ENCODE measurements at places on chromosomes 11 and 22. TPM values are rescaled to one million over a fixed set of nuclear protein-coding genes. Genes with fewer than 3 reads are reported as not detected.

BLID gene
- total RNA-seq = not detected

DNA sequence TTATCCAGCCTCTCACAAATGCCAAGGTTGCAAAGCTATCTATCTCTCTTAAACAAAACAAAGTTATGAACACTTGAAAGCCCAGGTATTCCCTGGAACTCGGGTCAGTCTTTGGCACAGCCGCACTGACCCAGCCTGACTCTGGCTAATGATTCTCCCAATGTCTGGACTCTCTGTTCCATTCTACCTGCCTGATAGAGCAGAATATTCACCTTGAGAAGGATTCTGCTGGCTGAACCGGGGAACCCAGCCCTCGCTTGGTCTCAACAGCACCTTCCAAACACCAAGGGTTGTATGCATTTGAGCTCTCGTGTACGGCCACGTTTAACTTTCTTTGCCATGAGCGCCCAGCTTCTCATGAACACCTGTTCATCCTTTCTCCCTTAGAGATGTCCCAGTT lies 116.8 kb downstream of the ZBTB16 start:
- peak; percentile 35 for DNase-seq

GRCh38 chr11:47329987-47330931 lies 22.2 kb downstream of the MYBPC3 start:
- DNase-seq = peak; percentile 77

DNA sequence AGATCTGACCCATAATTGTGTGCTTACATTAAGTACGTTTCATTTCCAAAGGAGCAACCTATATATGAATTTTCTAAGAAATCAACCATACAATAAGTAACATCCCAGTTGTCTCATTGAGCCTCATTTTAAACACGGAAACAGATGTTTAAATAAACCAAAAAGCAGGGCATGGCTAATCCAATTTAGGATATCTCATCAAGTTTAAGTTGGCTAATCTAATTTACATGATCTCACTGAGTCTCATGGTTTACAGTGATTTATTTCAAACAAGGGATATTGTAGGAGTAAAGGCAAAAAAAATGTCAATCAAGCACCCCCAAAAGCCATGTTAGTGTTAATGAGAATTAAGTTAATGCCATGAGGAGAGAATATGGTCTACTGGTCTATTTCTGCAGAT lies 499.8 kb upstream of the CCDC90B start:
- no peak for DNase-seq

DNA sequence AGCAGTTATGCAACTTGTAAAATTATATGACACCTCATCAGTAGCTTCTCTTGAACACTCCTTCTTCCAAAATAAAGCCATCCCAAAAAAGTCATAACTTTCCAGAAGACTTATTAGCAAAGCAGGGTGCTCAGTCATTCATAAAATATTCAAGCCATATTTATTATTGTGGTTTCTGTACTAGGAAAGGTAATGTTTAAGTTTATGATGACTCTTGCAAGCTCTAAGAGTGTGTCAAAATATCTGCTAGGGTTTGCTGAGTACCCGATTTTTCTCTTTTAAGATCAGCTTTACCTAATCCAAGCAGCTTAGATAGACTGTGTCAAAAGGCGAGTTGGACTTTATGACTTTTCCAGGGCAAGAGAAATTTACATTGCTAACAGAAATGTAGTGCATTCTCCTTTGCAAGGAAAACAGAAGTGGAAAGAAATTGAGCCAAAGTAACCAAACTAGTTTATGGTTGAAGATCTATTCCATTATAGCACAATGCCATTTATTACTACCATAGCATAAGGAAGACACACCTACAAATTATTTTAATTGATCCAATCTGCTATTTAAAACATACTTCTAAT lies 98.0 kb upstream of the SOX6 start:
- no peak for DNase-seq

Data from psoas muscle (tissue), 8 donors.